ENCODE measurements at places on chromosomes 6 and 20.

GRCh38 chr6:11810039-11810541 is 31.5 kb upstream of the ADTRP start:
- DNase-seq: no peak

DNA sequence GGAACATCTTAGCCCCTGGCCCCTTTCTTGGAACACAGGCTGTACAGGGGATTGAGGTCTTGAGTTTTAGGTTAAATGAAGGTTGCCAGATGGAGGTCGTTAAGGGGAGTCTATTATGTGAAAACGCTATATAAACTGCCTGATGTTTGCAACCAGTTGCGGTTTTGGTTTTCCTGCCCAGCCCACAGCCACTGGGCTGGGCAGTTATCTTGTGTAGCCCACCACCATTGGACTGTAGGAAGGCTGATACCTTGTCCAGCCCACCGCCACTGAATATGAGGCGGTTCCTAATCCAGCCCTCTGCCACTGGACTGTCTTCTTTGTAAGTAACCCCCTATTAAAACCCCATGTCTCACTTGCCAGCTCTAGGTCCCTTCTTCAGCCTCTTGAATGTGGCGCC is 42.3 kb upstream of the COL21A1 start:
- no peak for DNase-seq

DNA sequence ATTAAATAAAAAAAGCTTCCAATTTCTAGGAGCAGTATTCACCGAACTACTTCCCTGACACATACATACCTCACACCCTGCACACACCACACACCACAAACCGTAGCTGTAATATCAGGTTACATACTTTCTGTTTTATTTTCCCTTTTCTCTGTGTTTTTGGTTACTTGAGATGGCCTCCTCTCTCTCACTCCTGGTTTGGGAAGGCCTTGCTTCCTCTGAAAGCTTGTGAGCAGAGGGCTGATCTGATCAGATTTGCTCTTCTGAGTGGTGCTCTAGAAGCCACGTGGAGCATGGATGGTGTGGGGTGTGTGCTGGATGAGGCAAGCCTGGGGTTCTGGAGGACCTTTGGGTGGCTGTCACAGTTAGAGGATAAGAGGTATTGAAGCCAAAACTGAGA is 20.9 kb downstream of the UTRN start:
- no peak for DNase-seq

DNA sequence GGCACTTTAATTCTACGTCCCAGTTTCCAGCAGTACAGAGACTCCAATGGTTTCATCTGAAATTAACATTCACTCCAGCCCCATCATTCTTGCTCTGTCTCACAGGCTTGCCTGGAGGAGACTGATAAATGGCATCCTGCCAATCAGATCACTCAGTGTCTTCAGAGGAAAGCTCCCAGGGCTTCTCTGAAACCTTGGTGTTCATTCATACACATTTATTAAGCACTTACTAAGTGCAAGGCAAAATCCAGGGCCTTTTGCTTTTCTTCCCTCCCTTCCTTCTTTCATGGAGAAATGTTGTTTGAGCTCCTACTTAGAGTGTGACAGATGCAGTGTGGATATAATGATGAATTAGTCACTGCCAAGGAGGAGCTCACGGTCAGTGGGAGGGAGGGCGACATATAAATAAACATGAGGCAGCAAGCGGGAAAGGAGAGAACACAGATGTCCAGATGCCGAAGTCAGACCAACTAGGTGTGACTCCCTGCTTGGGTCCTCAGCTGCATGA is 106.7 kb upstream of the DTNBP1 start:
- DNase-seq: no peak

- DNase-seq: no peak
Measured at GRCh38 chr6:135310291-135310690, 129.2 kb downstream of the MYB start.

GRCh38 chr20:47929368-47930115 is 144.3 kb upstream of the SULF2 start:
- no peak for DNase-seq
